ENCODE measurements at places on chromosomes 5 and 9. TPM values are rescaled to one million over a fixed set of nuclear protein-coding genes. Genes with fewer than 3 reads are reported as not detected.

GRCh38 chr5:74638970-74639806 is 1.3 kb downstream of the ENC1 start:
- DNase-seq, result no peak

Gene FOXD4
- total RNA-seq, result 0.20 TPM

GRCh38 chr5:80915716-80916115 is 44.4 kb upstream of the RASGRF2 start:
- DNase-seq, result no peak

DNA sequence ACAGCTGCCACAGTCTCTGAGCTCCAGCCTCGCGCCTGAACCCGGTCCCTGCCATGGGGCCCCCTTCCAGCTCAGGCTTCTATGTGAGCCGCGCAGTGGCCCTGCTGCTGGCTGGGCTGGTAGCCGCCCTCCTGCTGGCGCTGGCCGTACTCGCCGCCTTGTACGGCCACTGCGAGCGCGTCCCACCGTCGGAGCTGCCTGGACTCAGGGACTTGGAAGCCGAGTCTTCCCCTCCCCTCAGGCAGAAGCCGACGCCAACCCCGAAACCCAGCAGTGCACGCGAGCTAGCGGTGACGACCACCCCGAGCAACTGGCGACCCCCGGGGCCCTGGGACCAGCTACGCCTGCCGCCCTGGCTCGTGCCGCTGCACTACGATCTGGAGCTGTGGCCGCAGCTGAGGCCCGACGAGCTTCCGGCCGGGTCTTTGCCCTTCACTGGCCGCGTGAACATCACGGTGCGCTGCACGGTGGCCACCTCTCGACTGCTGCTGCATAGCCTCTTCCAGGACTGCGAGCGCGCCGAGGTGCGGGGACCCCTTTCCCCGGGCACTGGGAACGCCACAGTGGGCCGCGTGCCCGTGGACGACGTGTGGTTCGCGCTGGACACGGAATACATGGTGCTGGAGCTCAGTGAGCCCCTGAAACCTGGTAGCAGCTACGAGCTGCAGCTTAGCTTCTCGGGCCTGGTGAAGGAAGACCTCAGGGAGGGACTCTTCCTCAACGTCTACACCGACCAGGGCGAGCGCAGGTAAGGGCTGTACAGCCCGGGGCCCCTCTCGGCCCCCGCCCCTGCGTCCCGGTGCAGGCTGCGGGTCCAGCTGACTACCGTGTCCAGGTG is 509 bp downstream of the LVRN start:
- no peak for DNase-seq

Gene C1QTNF3
- total RNA-seq, result 1.4 TPM

- DNase-seq, result no peak
Observed at GRCh38 chr9:88044200-88044599, 69.9 kb upstream of the CDK20 start.

DNA sequence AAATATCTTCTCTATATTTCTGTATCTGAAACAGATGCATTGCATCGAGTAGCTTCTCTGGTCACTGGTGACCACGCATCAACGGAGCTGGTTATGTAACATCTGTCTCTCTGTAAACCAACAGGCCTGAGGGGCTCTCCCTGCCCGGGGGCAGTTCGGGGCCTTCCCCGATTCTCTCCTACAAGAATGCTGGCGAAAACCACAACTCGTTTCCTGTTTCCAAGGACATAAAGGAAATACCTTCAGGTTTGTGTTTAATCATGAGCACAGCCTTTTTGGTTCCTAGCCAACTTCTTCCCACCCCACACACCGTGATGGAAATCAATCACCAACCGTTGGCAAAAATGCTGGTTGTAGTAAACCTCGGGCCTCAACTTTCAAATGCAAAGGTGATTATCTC is 25.1 kb downstream of the GDNF start:
- no peak for DNase-seq

Gene SCGB3A2
- total RNA-seq, result not detected

- no peak for DNase-seq
Observed at GRCh38 chr5:144284036-144284435, 113.4 kb downstream of the KCTD16 start.

Gene ARHGEF37
- 0.13 TPM for total RNA-seq

DNA sequence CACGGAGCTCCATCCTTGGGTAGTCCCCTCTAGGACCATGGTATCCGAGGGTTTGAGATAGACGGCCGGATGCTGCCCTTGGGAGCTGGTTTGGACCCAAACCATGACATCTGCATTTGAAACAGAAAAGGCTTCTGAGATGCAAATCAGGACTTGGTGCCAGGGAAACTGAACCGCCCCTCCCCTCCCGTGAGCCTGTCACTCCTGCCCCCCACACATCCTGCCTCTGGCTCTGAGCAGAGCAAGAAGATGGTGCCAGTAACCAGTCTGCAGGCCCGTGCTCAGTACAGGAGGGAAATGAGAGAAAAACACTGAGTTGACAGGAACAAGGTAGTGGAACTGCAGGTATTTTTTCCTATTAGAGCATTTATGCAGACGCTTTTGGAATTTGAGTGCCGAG is 18.6 kb downstream of the ARPC5L start:
- DNase-seq, result no peak

Gene NXNL2
- not detected for total RNA-seq

DNA sequence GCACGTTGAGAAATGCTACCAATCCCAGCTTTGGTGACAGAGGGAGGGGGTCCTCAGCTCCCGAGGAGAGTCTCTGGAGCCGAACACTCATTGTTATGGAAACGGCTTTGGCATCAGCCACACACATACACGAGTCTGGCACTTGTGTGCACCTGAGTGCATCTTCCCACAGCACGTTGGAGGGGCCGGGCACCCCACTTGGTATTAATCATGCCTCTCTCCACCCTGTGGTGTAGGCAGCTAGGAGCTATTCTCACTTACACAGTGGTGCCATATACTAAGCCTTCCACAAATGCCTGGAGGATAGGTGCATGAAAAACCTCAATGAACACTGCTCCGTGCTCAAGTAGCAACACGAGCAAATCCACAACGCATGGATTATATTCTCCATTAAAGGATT is 133.9 kb upstream of the PANK3 start:
- DNase-seq, result no peak

Gene ALDOB
- not detected for total RNA-seq

Gene SLC6A7
- total RNA-seq, result not detected

DNA sequence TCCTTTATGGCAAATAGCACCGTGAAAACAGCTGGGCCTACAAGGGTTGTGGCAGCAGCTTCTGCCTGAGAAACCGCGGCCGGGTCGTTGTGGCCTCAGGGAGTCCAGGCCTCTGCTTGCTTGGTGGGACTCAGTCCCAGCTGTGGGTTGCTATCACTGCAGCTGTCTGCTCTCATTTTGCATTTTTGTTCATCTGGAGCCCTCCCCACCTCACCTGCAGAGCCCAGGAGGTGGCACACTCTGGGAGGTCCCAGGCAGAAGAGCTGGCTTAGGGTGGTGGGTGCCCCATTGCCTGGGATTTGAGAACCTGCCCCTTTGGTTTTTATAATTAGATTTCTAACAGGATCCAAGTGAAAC is 138.4 kb downstream of the GADD45G start:
- DNase-seq, result no peak

DNA sequence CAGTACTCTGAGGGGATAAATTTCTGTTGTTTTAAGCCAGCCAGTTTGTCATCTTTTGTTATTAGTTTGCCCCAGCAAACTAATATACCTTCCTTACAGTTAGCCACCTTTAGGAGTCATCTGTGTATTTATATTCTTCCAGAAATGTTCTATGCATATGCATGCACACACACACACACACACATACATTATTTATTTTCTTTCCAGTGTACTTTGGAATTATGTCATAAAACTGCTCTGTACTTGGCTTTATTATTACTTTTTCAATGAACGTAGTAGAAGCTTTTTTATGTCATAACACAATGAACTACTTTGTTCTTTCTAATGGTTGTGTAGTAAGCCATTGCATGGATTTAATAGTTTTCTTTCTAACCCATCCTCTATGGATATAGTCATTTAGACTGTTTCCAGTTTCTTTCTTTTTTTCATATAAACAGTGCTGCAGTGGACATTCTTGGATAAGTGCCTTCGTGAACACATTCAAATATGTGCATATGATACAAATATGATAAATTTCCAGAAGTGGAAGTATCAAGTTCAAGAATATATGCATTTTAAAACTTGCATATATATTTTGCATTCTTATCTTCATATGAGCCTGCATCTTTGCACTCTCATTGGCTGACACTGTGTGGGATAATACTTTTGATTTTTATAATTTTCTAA is 26.6 kb upstream of the DAB2 start:
- DNase-seq, result no peak
